ENCODE measurements at places on chromosomes 12 and 14.
A peak's percentile ranks its signal among the peaks of the same experiment; 100 is the strongest.

- no peak for DNase-seq
These were observed 2.9 kb downstream of the CIPC start for GRCh38 chr14:77100961-77101360.

- peak; percentile 28 for DNase-seq
These were observed 117.6 kb downstream of the CACNA1C start for GRCh38 chr12:2170376-2170775.

GRCh38 chr12:119229837-119230236, 51.1 kb downstream of the HSPB8 start:
- DNase-seq, result peak; percentile 3

GRCh38 chr12:69435644-69436043, 34.5 kb upstream of the FRS2 start:
- DNase-seq, result peak; percentile 49

DNA sequence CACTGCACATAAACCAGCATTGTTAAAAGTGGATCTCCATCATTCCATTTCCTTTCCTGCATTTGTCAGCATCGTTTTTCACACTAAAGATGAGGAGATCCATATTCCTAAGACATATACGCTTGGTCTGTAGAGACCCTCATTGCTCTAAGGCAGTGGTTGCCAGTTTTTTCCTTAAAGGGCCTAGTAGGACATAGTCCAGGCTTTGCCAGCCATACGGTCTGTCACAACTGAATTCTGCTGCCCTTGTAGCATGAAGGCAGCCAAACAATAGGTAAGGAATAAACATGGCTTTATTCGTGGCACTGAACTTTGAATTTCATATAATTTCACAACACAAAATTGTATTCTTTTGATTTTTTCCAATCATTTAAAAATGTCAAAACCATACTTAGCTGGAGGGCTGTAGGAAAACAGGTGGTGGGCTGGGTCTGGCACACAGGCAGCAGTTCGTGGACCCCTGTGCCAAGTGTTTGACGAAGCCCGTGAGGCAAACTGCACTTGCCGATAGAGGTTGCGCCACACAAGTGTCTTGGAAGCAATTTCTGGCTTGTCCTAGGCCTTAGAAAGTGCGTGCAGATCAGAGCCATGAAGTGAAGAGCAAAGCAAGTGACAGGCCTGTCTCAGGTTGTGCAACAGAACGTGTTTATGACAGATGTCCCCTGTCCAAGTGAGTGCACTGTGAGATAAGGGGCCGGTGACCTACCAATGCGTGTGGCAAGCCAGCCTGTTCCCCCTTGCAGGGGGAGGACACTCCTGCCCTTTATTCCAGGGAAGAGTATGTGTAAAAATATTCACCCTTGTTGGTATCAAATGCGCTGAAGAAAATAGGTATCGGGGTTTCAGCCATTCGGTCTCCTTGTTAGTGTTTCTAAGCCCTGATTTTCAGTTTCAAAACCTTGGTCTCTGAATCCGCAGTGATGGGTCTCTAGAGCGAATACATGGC, 916 bp upstream of the CHPT1 start:
- no peak for DNase-seq

GRCh38 chr14:42633504-42634095, 1026.9 kb downstream of the LRFN5 start:
- no peak for DNase-seq

DNA sequence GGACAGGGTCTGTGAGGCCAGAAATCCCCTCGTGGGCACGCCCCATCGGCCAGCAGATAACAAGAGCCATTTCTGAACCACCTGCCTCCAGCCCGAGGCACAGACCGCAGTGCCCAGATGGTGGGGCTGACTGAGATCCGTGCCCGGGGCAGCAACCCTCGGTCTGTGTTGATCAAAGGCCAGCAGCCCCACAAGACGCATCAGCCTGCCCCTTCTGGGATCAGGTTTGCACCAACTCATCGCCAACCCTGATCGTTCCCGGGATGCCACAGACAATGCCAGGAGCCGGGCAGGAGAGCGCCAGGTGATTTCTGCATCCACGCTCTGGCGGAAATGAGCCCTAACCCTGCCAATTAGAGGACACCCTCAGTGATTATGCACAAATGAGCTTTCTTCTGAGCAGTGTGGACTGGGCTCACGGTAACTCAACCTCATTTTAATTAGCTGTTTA, 64.5 kb downstream of the TESC start:
- DNase-seq, result no peak

GRCh38 chr14:88266474-88266873, 56.6 kb downstream of the KCNK10 start:
- no peak for DNase-seq

GRCh38 chr12:119949145-119949544, 39.9 kb upstream of the BICDL1 start:
- DNase-seq, result no peak

DNA sequence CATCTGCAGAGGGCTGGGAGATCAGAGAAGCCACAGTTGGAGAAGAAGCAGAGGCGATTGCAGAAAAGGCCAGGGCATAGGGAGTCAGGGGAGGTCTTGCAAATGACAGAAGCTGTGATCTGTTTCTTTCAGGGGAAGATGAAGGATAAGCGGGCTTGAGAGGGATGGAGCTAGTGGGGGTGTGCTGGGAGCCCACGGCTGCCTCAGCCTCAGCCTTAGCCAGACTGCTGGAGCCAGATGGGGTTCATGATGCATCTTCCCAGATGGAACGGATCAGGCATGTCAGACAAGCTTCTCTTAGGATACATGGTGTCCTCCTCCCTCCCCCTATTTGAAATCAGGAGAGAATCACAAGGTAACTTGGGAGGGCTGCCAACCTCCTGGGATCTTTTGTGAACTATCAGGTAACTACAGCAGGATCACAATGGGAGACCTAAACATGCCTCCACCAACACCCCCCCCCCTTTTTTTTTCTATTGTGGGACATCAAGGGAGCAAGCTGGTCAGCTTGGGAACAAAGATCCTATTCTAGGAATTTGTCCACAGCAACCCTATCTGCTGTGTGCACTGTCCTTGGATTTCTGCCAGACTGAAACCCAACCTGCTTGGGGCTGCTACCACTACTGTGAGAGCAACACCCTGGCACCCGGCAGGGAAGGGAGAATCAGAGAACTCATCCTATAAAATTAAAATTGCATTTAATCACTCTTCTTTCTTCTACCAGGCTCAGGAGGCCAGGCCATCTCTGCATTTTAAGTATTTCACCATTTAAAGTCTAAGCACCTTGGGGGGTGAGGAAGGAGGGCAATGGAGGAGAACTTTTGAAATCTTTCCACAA, 10.7 kb upstream of the ATP2A2 start:
- peak; percentile 64 for DNase-seq

- DNase-seq, result peak; percentile 75
These were observed 126.1 kb upstream of the ARHGAP5 start for GRCh38 chr14:31950764-31951637.

DNA sequence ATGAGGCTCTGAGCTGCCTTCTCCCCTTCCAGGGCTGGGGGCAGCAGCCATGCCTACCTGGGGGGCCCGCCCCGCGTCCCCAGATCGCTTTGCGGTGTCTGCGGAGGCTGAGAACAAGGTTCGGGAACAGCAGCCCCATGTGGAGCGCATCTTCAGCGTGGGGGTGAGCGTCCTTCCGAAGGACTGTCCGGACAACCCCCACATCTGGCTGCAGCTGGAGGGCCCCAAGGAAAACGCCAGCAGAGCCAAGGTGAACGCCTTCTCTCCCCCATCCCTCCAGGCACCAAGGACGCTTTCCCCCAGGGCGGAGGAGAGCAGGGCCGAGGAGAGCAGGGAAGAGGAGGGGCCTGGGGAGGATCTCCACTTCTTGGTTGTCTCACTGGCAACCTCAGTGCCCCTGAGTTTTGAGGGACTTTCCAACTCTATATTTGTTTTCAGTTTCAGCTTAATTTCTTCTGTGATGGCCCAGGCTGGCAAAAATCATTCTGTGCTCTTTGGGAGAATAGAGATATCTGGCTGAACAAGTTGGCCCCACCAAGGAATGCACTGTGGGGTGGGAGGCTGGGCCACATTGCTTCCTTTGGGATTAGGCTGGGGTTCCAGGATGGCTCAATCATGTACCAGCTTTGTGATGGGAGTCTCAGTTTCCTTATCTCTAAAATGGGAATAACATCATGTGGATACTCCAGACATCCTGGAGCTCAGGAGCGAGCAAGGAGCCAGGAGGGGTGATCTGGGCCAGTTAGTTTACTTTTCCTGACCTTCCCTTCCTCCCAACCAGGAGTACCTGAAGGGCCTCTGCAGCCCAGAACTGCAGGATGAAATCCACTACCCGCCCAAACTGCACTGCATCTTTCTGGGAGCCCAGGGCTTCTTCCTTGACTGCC, 1.2 kb downstream of the KHNYN start:
- peak; percentile 62 for DNase-seq

GRCh38 chr14:76537906-76538647, 162.1 kb downstream of the ESRRB start:
- no peak for DNase-seq

DNA sequence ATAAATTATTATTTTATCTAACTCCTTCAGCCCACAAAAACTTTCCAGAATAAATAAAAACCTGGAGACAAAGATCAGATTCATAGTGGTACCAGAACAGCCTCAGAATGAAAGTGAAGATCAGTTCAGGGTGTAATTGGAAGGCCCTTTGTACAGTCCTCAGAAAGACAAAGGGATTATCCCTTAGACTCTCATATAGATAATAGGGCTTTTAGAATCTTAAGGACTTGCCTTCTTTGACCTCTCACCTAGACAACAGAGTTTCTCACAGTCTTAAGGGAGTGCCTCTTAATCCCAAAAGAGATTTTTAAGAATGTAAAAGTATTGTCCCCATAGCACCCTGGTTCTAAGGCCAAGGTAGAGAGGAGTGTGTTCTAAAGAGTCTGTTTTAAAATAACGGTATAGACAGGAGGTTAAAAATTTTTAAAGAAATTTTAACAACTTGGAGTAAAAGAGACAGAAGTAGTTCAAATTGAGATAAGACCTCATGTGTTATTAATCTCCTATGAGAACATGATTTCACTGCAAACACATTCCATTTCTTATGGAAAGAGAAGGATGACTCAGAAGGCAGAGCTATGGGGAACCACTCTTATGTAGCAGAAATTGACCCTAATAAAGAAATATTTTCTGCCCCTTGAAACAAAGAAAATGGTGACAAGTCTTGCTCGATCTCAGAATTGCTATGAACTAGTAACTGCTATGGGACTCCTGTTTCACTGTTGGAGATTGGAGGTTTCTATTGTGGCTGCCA, 24.2 kb upstream of the NOVA1 start:
- peak; percentile 84 for DNase-seq

DNA sequence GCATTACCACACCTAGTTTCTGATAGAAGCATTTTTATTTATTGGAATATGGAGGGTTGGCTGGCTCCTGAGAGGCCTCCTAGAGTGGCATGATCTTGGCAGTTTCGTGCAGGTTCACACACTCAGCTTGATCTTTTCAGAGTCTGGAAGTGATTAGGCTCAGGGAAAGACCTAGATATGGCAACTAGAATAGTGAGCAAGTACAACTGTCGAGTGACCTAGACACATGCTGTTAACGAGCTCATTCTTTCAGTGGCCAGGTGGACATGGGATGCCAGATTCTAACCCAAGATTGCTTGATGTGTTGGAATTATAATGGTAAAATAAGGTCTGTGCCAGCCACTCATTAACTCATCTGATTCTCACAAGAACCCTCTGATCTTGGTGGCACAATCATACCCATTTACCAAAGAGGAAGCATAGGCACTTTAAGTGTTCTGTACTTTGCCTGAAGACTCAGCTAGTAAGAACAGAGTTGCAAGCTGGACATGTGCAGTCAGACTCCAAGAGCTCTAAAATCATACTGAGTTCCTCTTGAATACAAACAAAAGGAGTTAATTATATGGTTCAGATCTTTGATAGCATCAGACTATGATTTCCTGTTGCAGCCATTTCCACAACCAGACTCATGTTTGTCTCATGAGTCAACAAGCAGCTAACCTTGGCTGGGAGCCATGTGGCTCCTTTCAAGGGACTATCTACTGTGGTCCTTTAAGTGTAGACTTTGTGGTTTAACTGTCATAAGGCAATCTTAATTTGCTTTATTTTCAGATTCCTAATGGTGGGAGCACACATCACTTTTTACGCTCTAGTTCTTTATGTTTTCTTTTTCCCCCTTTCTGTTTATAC, 144.2 kb downstream of the PLEKHA5 start:
- DNase-seq, result peak; percentile 99

GRCh38 chr14:65753061-65753460, 340.5 kb downstream of the FUT8 start:
- no peak for DNase-seq

DNA sequence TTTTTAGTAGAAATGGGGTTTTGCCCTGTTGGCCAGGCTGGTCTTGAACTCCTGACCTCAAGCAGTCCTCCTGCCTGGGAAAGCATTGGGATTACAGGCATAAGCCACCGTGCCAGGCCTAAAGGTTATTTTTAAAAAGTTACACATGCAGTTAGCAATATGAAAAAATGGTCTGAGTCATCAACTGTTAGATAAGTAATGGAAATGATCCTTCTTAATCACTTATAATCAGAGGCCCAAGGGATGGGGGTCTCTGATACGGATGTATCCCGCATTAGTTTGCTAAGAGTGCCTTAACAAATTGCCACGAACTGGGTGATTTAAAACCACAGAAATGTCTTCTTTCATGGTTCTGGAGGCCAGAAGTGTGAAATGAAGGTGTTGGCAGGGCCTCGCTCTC, 54.1 kb upstream of the FERMT2 start:
- no peak for DNase-seq

DNA sequence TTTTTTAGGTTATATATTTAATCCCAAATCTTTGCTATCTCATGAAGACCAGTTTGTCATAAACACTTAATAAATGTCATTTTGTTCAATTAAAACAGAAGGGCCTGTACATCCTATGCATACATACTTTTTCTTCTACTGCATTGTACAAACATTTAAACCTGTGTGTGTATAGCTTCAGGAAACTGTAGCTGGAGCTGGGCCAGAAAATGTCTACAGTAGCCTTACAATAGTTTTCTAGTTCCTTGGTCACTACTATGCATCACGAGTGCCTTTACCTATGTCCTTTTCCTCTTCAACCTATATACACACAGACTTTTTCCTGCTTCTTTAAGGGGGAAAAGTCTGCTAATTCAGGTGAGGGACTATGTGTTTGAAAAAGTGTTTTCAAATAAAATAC, 302.8 kb downstream of the PAWR start:
- DNase-seq, result no peak

GRCh38 chr14:75013290-75013689, 10.6 kb downstream of the EIF2B2 start:
- no peak for DNase-seq

DNA sequence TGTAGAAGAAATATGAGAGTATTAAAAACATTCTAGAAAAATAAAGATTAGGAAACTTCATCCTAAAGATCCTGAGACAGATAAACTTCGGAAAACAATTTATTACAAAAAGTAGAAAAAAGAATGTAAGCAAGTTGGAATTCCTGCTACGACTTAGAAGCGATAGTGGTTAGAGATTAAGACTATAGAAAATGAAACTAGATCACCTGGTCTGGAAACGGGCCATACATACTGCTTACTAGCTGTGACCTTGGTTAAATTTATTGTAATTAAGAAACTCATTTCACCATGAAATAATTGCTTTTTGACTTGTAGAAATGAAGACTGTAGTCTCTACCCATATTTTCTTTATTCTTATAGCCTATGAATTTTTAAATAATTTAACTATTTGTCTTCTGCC, 614.1 kb downstream of the SLC16A7 start:
- no peak for DNase-seq

All from fibroblast of skin of scalp (primary cell).